ENCODE measurements at places on chromosomes 3 and 15. TPM values are rescaled to one million over a fixed set of nuclear protein-coding genes. Genes with fewer than 3 reads are reported as not detected.

GRCh38 chr3:183255348-183255730 is 2.3 kb downstream of the B3GNT5 start:
- DNase-seq = no peak

DNA sequence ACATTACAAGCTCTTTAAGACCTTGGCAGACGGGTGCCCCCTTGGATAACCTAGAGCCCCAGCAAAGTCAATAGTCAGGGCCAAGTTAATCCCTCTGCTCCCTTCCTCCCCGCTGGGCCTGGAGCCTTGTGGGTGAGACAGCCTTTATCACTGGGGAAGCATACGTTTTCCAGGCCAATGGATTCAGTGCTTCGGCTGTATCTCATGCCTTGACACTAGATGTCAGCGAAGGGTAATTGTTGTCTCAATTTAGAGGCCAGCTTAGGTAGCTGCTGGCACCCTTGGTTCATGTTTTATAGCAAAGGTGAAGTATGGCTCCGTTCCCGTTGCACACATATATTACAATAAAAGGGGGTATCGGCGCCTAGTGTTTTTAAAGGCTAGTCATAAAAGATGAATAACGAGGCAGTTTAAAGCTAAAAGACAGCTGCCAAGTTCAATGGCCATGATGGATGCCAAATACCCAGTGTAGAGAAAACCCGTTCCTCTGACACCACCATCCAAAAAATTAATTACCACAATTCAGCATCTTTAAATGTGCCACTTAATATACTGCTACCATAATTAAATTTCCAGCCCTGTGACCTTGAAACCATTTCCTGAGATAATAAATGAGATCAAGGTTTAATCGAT is 52.3 kb upstream of the BNIP2 start:
- DNase-seq = no peak

DNA sequence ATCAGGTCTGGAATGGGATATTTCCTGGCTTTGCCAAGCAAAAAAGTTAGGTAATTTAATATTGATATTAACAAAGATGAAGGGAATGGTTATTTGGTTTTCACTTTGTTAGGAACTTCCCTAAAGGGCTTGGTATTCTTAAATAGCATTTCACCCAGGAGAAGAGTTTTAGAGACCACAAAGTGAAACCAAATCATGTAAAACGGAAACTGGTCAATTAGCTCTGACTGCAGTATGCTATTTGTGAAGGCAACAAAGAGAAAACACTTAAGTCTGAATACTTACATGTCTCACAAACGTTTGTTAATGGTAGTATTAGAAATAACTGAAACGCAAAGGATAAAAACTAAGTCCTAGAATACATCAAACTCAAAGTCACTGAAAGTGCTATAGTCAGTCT is 32.4 kb upstream of the SETMAR start:
- no peak for DNase-seq

GRCh38 chr3:12180218-12180617 is 21.5 kb upstream of the TIMP4 start:
- no peak for DNase-seq

- no peak for DNase-seq
These were observed 13.1 kb downstream of the RSL24D1 start for GRCh38 chr15:55183679-55184078.

DNA sequence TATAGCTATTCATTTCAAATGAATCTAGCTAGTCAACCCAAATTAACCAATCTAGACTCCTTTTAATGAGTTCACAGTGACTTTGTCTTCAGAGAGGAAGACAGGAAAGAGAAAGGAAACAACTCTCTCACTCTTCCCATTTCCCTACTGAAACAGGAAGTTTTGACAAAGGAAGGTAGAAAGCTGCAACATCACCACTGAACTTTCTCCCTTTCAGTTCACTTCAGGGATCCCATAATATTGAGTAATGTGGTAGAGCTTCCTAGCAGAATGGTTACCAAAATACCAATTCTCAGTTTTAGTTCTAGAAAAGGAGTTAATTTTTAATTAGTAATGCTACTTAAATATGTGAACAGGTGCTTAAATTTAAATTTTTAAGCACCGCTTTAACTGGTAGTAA is 7.5 kb downstream of the VPS13C start:
- no peak for DNase-seq

GRCh38 chr3:12135029-12135657 is 23.6 kb downstream of the TIMP4 start:
- no peak for DNase-seq

DNA sequence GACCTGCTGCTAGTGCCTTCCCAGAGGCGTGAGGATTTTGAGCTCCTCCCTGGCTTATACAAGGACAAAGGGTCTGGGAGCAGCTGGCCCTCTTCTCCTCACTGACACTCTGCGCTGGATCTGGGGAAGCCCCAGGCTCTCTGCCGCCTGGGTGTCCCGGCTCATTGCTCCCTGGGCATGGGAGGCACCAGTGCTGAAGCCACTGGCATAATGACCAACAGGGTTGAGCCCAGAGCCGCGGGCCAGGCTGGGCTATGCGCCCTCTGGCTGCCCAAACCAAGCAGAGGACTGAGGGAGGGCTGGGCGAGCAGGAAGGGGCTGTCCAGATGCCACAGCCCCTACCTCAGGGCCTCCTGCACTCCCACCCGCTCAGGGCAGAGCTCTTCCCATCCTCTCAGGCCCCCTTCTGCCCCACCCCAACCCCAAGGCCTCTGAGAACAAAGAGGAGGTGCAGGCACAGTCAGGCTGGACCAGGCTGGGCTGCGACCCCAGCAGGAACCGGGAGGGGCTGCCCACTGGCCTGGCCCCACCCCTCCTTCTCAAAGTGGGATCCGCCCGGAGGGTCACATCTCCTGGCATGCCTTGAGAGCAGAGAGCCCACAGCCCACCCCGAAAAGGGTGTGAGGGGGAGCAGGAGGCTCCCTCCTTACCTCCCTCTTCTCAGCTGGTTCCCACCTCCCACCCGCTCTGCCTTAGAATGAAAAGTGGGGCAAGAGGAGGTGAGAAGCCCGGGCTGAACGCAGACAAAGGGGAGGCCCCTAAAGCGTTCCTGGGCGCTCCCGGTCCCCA is 1.6 kb downstream of the LINGO1 start:
- no peak for DNase-seq

GRCh38 chr3:5442106-5442785 is 254.7 kb downstream of the EDEM1 start:
- DNase-seq = no peak

GRCh38 chr15:57003418-57003817 is 85.0 kb downstream of the TCF12 start:
- no peak for DNase-seq

GRCh38 chr15:64361259-64361658 is 5.3 kb upstream of the CSNK1G1 start:
- no peak for DNase-seq

GRCh38 chr3:164620423-164620822 is 457.9 kb downstream of the SI start:
- no peak for DNase-seq

GRCh38 chr15:50251638-50252182 is 13.8 kb downstream of the HDC start:
- no peak for DNase-seq

- no peak for DNase-seq
These were observed 272.6 kb downstream of the SUCLG2 start for GRCh38 chr3:67381667-67382272.

DNA sequence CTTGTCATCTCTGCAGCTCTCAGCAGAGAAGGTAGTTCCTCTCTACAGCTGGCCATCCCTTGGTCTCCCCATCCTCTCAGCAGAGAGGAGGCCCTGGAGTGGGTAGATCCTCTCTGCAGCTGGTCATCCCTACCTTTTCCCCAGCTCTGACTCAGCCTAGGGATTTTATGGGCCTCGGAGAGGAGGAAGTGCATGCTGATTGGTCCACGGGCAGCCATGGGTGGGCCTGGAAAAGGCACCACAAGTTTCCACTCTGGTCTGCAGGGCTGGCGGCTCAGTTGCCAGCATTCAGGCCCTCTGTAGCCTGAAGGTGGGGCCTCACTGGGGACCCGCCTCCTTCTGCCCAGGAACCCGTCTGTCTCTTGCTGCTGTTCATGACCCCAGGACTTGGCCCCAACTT is 36.9 kb downstream of the NR1D2 start:
- DNase-seq = no peak

DNA sequence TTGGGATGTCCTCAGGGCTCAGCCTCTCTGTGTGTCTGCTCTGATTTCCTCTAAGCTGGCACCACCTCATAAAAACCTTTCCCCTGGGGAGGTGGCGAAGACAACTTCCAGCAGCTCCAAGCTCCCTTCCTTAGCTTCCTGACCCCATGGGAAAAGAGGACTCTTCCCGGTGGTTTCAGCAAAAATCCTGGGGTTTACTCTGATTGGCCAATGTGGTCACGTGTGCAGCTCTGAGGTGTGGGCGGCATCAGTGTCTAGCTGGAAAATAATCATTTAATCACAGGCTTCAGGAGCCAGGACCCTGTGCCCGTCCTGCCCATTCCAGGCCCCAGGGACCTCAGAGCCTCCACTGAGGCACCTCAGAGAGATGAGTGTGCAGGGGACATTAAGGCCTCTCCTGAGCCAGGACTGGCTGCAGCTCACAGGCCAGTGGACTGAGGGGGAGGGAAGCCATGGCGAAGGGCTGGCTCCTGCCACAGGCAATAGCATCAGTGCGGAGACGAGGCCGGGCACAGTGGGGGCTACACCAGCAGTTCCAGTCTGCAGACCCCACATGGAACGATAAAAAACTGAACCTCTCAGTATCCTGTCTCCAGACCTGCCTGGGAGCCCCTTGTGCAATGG is 104.1 kb downstream of the TPRA1 start:
- DNase-seq = no peak

DNA sequence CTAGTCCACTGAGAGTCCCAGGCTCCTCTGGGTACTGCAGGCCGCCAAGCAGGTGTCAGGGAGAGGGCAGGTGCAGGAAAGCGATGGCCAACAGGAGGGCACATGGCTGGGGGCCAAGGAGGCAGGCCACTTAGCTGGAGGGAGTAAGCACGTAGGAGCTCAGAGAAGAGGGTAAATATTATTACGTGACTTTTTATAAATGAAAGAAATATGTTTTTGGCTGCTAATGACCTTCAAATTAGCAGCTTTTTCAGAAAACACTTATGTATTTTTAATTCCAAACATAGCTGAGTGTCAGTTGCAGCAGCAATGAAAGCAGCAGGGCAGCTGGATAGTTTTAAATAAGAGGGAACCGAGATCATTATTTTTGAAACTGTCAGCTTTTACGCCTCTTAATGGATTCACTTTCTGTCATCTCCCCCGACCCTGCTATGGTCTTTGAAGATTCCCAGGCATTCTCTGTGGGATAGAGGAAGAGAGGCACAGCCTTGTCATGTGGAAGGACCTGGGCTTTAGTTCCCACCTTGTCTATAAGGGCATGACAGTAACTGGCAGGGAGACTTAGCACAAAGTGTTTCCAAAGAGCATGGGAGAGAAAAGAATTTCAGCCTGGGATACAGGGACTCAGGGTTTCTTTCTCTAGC is 477.1 kb downstream of the EPHB1 start:
- DNase-seq = no peak

DNA sequence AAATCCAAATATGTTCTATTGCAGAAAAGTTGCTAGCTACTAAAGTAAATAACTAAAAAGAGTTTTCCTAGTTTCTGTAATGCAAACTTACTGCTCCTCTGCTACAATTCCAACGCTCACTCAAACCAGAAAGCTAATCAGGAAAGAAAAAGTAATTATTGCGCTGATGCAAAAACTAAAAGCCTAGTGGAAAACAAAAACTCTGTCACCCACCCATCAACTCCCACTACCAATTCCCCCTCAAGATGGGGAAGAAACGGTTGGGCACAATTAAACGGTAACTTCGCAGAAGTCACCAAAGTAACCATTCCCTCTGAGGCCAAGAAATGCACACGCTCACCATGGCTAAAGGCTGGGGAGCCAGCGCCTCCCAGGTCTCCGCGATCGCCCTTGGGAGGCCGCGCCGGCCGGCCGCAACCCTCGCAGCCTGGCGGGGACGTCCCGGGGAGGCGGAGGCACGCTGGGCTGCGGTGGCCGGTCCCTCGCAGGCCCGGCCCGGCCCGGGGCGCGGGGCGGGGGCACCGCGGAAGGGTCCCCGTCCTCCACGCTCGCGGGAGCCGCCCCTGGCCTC is 684 bp downstream of the SLTM start:
- no peak for DNase-seq

DNA sequence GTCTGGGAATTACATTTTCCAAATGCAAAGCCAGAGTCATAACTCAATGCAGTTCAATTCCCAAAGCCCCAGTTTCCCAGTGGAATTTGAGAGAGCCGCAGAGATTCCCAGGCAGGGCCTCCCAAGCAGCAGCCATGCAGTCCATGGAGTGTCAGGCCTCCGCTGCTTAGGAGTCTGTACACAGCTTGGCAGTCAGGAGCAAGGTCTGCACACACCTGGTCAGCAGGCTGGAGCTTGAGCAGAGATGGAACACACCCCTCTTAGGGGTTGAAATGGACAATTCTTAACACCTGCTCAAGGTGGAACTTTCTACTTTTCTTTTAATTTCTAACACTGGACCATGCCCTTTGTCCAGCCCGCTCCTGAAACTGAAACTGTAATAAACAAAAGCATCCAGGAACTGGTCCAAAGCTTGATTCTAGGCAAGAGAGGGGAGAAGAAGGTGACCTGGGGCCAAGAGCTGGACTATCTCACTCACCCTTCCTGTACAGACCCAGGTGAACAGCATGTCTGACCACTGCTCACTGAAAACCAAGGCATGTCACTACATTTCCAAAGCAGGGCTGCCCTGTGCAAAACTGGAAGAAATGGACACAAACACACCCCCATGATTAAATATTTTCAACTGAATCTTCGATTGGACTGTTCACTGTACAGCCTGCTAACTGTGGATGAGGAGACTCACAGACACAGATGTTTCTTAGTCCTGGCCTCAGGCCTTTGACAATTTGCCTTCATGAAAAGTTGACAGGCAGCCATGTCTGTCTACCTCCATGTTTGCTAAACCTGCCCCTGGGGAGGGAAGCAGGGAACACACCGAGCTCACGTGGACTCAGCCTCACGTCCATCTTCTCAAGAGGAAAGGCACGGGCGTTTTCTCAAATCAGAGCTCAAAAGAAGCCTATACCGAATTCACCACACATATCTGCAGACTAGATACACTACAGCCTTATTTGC is 48.6 kb upstream of the DUSP7 start:
- no peak for DNase-seq

DNA sequence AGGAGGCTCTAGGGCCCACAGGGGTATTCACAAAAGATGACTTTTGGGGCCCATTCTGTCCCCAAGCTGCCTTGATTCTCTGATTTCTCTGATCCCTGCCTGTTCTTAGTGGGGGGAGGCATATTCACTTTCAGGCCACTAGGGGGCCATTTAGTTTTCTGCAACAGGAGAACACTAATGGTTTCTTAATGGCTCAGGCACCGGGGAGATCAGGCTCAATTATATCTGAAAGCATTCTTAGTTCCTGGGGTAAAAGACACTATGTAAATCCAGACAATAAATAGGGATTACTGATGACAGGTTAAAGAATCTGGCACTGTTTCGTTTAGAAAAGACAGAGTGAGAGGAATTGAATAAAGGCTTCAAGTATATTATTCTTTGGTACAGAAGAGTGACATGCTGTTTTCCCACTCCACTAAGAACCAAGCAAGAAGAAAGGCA is 2.5 kb upstream of the INAFM2 start:
- DNase-seq = no peak

- no peak for DNase-seq
These were observed 339.7 kb downstream of the MECOM start for GRCh38 chr3:169323578-169324451.

CCDC191 gene
- total RNA-seq = 3.4 TPM

SEMA3G gene
- total RNA-seq = 16.8 TPM

TM4SF4 gene
- not detected for total RNA-seq

ATP13A5 gene
- total RNA-seq = not detected

TMEM115 gene
- total RNA-seq = 57.7 TPM

EIF4G1 gene
- 254 TPM for total RNA-seq

MEX3B gene
- 5.6 TPM for total RNA-seq

P4HTM gene
- 75.1 TPM for total RNA-seq

SCN11A gene
- total RNA-seq = not detected

GRM7 gene
- total RNA-seq = 3.9 TPM

PRTG gene
- total RNA-seq = 0.41 TPM

IL5RA gene
- total RNA-seq = 1.8 TPM

GOLGA6B gene
- total RNA-seq = not detected
